ENCODE measurements at places on chromosomes 2 and 18.

DNA sequence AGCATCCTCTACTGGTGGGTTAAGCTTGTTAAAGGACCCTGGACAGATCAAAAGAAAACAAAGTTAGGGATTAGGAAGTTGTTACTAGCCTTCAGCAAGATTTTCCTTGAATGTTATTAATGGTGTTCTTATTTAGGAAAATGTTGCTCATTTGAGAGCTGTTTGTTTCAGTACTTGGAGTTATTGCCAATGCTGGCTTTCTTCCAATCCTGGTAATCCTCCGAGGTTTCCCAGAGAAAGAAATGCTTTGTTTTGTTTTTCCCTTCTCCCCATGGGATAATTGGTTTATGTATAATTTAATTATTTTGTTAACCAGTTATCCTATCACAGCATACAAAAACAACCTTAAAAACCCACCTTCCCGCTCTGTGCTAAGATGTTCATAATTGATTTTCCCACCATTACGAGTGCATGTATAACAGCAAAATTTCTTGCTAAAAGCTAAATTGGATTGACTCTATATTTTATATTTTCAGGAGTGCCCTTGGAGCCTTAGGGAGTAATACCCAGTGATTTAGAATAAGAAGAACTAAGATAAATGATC lies 79.8 kb downstream of the MGAT5 start:
- DNase-seq: no peak

- DNase-seq: no peak
These were observed 21.0 kb upstream of the RHOB start for GRCh38 chr2:20425884-20426283.

DNA sequence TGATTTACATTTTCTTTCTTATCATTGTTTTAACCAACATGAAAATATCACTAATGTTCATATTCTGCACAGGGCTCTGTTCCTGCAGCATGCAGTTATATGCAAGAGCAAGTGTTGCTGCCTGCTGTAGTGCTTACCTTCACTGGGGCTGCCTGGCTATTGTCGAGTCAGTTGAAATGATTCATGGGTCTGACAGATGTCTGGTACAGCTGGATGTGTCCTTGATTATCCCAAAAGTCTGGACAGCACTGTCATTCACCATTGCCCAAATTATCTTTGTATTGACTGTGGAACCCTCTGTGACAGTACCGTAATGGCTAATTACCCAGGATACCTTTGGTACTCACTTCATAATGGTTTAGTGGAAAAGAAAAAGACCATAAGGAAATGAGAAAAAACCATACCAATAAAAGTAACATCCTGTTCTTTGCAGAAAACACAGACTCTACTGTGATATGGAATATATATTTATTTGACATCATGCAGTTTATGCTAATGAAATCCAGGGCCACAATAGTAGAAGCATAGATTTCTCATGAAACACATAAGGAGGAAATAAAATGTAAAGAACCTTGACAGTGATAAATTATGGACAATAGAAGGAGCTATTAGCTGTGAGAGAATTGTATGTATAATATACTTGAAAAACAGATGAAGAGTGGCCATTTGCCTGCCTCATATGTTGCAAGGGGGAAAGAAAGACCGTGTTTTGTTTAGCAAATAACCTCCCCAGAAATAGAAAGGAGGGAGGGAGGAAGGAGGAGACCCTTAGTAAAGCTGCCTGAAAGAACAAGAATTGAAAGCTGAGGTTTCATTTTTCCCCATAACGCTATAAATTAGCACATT lies 249.8 kb upstream of the ATP5MC3 start:
- no peak for DNase-seq

GRCh38 chr2:101854877-101855276 lies 136.9 kb upstream of the IL1R2 start:
- DNase-seq: no peak

DNA sequence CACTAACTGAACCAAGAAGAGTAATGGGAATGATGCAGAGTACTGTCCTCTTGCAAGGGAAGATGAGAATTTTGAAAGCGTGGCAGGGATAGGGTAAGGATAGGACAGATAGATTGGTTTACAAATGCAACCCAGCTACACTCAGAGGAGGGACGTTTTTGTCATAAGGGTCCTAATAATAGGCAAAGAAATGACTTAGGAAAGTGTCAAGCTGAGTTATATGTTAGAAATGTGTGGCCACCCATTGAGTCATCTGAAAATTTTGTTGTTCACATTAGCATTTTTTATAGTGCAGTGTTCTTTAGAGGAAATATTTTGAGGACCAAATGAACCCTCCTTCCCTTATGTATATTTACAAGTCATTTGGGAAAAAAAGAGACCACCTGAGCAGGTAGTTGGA lies 137.5 kb downstream of the PHLPP1 start:
- DNase-seq: no peak

GRCh38 chr2:136653861-136654260 lies 111.5 kb upstream of the THSD7B start:
- DNase-seq: no peak

- no peak for DNase-seq
These were observed 39.4 kb upstream of the RND3 start for GRCh38 chr2:150526827-150527226.

- DNase-seq: no peak
These were observed 458.0 kb downstream of the CPS1 start for GRCh38 chr2:211014376-211014775.

DNA sequence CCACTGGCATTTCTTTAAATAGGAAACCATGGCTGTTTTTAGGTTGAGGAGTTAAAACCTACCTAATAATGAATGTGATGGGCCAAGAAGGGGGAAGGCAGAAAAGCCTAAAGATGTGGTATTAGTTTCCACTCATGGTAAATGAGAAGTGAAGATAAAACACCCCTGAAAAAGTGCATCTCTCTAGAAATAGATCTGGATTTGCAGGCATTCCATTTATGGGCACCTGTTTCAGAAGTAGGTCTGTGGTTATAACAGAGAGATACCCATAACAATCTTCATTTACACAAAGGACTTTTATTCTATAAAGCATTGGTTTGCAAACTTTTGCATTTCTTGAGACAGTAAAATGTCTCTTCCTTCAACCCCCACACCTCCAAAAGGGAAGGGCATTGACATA lies 62.1 kb downstream of the PRKCE start:
- DNase-seq: no peak

GRCh38 chr2:71785516-71785981 lies 332.2 kb downstream of the DYSF start:
- DNase-seq: no peak

- no peak for DNase-seq
These were observed 324.4 kb downstream of the GBX2 start for GRCh38 chr2:235843591-235844395.

- no peak for DNase-seq
These were observed 211.0 kb downstream of the PIK3C3 start for GRCh38 chr18:42165922-42166513.

GRCh38 chr2:69549421-69549820 lies 94.1 kb downstream of the AAK1 start:
- no peak for DNase-seq

DNA sequence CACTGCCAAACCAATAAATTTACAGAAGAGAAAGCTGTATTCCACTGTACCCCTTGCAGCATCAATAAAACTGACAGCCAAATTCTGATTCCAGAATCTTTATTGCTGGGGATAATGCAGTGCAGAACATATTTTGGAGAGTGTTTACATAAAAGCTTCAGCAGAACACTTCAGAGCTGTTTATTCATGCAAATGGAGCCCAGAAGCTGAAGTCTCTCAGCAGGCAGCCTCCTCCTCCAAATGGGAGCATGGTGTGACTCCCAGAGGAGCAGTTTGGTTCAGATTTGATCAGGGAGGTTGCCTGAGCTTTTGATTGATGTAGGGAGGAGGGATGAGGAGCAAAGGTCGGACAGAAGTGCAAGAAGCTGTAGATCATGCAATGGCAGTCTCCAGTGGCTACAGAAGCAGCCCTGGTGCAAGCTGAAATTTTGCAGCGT lies 22.4 kb downstream of the LHCGR start:
- no peak for DNase-seq

DNA sequence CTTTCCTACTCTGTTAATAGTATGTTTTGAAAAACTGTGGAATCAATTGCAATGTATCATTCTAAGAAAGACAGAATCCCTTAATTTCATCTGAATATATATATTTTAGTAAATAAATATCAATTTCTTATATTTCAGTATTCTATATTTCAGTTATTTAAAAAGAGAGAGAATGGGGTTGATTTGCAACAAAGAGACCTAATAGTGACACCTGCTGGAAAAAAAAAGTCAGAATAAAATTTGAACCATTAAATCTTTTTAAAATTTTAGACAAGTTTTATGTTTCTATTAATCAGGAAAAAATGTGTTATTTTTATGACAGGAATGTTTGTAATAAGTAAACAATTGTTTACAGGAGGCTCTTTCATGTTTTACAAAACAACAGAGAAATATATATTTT lies 20.7 kb upstream of the CCNT2 start:
- no peak for DNase-seq

DNA sequence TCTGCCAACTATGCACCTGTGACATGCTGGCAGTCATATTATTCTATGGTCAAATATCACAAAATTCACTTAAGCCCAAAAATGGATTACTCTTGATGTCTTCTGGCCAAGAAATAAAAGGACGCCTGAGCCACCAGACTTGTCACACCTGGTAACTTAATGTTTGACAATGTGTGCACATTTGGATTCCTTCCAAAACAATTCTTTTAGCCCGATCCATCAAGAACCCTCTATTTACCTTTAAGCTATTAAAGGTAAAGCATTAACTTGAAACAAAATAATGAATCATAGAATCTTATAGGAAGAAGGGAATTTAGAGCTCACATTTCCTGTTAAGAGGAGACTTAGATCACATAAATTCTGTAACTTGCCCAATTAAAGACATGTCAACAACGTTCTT lies 46.5 kb upstream of the NFU1 start:
- no peak for DNase-seq

DNA sequence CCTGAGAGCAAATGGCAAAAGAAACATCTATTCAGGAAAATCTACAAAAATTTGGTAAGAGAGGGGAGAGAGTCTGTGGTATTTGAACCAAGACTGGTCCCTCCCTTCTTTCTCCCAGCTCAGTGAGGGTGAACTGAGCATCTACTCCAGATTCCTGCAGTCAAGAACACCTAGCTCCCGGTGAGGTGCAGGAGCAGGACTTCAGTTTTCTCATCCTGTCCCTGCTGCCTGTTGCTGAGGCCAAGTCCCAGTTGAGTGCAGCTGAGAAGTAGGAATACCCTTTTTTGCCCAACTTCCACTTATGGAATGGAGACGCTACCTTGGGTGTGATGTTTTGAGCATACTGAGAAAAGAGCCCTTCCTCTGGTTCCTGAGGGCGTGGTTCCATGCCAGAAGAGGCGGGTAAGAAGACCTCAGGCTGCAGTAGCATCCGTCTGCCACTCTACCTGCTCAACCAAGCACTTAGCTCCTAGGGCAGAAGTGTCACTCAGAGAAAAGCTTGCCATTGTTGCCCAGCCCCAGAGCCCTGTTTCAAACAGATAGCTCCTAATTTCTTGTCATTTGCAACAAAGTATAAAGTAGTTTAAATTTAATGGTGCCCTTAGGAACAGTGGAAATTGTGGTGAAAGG lies 112.9 kb downstream of the SOS1 start:
- no peak for DNase-seq

DNA sequence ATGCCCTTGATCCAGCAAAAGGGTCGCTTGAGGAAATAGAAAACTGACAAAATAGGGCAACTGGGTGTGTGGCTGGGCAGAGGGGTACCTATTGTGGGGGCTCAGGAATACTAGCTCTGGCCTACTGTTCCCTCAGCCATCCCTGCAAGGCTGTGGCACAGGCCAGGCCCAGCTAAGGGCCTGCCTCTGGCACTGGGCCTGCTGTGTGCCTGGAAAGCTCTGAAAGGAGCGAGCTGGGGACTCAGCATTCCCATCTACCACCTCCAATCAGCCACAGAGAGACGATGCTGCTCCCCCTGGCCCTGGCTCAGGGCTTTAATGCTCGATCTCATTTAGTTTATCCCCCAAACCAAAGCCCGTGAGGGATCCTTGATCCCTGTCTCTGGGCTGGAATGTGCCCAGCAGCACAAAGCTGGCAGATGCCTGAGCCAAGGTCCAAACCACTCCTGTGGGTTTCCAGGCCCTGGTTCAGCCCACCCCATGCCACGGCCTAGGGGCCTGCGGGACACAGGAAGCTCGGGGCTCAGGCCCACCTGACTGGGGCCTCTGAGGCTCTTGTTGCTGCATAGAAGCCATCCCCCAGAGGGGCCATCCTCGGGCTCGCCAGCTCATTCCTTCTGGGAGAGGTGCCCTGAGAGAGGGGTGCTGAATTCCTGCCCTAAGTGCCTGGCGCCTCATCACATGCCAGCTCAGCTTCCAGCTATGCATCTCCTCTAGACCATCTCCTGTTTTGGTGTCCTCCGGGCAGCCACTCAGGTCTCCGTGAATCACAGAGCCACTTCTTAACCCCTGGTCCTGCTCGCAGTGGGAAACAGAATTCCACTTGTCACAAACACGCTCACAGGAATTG lies 43.0 kb upstream of the KCNF1 start:
- no peak for DNase-seq

DNA sequence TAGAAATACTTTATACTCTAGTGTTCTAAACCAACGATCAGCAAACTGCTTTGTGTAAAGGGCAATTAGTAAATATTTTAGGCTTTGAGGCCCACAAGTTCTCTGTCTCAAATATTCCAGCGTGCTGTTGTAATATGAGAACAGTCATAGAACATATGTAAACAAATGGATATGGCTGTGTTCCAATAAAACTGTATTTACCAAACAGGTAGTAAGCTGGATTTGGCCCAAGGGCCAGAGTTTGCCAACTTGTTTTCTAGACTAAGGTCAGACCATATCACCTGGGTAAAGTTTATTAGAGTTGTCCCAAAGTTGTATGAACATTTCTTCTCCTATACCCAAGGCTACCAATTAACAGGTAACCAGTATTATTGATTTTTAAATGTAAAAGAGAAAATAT lies 303.2 kb upstream of the MC4R start:
- DNase-seq: no peak

DNA sequence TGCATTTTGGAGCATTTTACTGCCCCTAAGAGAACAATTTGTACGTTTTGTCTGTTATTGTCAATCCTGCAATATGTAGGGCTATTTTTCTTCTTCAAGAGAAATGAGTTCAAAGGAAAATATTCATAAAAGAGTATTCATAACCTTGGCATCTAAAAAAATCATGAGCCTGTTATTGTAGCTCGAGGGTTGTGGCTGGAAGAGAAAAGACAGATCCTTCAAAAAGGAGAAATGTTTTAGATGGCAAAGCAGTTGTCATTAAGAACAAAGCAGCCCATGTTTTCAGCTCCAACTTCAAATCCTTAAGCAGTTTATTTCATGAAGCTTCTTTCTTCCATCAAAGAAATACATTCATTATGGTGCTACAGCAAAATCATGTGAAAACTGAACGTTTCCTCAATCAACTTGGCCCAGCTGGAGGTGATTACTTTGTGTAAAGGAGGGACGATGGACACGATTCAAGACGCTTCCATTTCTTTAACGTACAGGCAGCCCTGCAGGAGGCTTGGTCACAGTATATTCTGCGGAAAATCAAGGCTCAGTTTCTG lies 31.4 kb downstream of the QPCT start:
- DNase-seq: no peak

GRCh38 chr18:79926306-79926705 lies 25.1 kb downstream of the SLC66A2 start:
- DNase-seq: no peak

GRCh38 chr2:78648558-78648957 lies 376.9 kb upstream of the REG3G start:
- no peak for DNase-seq

GRCh38 chr2:240869109-240869955 lies 708 bp downstream of the AGXT start:
- DNase-seq: no peak

All from stimulated activated CD4-positive, alpha-beta T cell treated with anti-CD3 and anti-CD28 coated beads, Interleukin-1b, Interleukin-23, amount 100 ng/mL, for 1 hour (primary cell).